ENCODE measurements at places on chromosomes 1 and 21. TPM values are rescaled to one million over a fixed set of nuclear protein-coding genes. Genes with fewer than 3 reads are reported as not detected.

The TCHHL1 gene
- not detected for total RNA-seq

The SPRR1A gene
- not detected for total RNA-seq

The C8A gene
- total RNA-seq = not detected

The VCAM1 gene
- 4.7 TPM for total RNA-seq

The MMP23B gene
- 47.9 TPM for total RNA-seq

The SLC44A3 gene
- total RNA-seq = 3.0 TPM

The RGS8 gene
- total RNA-seq = not detected

The PIP5K1A gene
- 41.2 TPM for total RNA-seq

The CLCA1 gene
- total RNA-seq = not detected

The MROH9 gene
- not detected for total RNA-seq

The SUSD4 gene
- total RNA-seq = 8.2 TPM

The CITED4 gene
- total RNA-seq = 45.4 TPM

The FAAH gene
- 9.8 TPM for total RNA-seq

The ARHGAP29 gene
- 25.9 TPM for total RNA-seq

The HORMAD1 gene
- 0.37 TPM for total RNA-seq

The HMGCL gene
- 33.5 TPM for total RNA-seq

The LCE1F gene
- not detected for total RNA-seq

The IKBKE gene
- total RNA-seq = 0.64 TPM

The SLC1A7 gene
- total RNA-seq = 0.32 TPM

The RWDD3 gene
- total RNA-seq = 15.9 TPM

The RUNX3 gene
- total RNA-seq = 0.89 TPM

The EEIG2 gene
- total RNA-seq = 5.0 TPM

The PGBD5 gene
- total RNA-seq = 16.1 TPM

The TNFRSF4 gene
- 2.3 TPM for total RNA-seq

The PDPN gene
- 20.9 TPM for total RNA-seq

The ADORA3 gene
- total RNA-seq = 4.1 TPM

The KRTAP12-4 gene
- not detected for total RNA-seq

The NPPA gene
- total RNA-seq = 5.5 TPM

The TDRD5 gene
- not detected for total RNA-seq

The RIPK4 gene
- total RNA-seq = 0.17 TPM

The LCE3D gene
- not detected for total RNA-seq

The HHIPL2 gene
- total RNA-seq = not detected

The SPRR3 gene
- not detected for total RNA-seq

The MR1 gene
- 3.4 TPM for total RNA-seq

The KIF14 gene
- total RNA-seq = 0.10 TPM

The PTPN7 gene
- total RNA-seq = 0.92 TPM

The LENEP gene
- not detected for total RNA-seq

The FLG2 gene
- not detected for total RNA-seq

The F13B gene
- total RNA-seq = not detected

The FHAD1 gene
- not detected for total RNA-seq

The SPATA6 gene
- 11.2 TPM for total RNA-seq

The ST6GALNAC3 gene
- 5.9 TPM for total RNA-seq

The ZBTB7B gene
- total RNA-seq = 58.9 TPM

The SPRR2B gene
- total RNA-seq = not detected
